ENCODE measurements at places on chromosomes 16 and 17.

DNA sequence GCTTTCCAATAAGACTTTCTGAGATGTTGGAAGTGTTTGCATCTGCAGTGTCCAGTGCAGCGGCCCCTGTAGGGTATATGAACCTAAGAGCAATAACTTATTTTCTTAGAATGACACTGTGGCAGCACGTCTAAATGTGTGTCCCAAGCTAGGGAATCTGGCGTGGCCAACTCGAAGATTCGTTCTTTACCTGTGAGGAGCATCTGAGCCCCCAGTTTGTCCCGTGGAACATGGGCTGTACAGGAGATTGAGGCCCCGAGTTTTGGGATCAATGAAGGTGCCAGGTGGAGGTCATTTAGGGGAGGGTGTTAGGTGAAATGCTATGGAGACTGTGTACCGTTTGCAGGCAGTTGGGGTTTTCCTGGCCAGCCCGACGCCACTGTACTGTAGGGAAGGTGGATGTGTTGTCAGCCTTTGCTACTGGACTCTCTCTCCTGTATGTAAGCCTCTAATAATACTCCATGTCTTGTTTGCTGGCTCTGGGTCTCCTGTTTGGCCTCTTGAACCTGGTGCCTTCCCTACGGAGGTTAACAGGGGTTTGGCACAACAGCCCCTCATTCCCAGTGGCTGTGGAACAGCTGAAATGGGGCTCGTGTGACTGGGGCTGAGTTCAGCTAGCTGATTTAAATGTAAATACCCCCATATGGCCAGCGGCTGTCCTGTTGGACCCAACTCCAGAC is 45.5 kb upstream of the SDK2 start:
- DNase-seq, result no peak

- no peak for DNase-seq
Observed at GRCh38 chr16:19288872-19289799, 3.6 kb downstream of the CLEC19A start.

GRCh38 chr17:82876149-82876548 is 36.3 kb upstream of the ZNF750 start:
- DNase-seq, result no peak

DNA sequence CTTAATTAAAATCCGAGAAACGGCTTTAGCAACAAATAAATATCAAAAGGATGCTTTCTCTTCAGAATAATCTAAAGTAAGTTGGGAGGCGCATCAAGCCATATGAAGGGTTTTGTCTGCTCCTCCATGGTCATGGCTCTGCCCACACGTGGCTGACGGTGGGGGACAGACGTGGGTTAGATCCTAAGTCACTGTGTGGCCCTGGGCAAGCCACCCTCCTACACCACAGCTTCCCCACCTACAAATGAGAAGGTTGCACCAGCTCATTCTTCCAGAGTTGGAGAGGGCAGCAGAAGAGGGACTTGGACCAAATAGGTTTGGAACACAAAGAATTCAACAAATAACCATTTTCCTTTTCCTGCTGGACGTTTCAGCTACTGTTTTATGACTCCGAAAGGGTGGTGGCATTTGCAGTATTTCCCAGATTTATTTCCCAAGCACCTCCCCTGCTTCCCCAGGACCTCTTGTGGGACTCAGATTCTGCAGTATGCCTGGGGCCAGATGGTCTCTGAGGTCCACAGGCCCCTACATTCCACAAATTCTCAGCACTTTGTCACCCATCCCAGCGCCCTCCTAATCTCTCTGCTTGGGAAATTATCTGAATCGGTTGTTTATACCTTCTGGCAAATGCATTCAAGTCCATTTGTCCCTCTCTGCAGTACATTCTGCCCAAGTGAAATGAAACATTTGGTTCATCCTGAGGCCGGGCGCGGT is 17.8 kb downstream of the LRRC75A start:
- DNase-seq, result no peak

- no peak for DNase-seq
Observed at GRCh38 chr16:50010212-50010611, 14.8 kb upstream of the CNEP1R1 start.

- DNase-seq, result no peak
Observed at GRCh38 chr17:9189870-9190269, 168.6 kb downstream of the NTN1 start.

GRCh38 chr17:78839762-78840529 is 668 bp downstream of the USP36 start:
- DNase-seq, result no peak

DNA sequence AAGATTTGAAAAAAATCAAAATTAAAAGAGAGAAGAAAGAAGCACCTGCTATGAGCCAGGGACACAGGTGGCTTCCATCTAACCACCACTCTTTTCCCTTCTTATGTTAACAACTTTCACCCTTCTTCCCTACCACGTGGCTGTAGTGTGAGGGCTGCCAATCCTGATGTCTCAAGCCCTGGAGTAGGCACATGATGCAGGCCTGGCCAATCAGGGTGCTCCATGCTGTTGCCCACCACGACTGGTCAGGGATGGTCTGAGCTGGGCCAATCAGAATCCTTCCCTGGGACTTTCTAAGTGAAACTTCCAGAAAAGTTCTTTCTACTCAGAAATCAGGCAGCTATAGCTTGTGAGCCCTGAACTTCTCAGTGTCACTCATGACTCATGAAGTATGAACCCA is 140.7 kb downstream of the SDK2 start:
- DNase-seq, result no peak

GRCh38 chr17:43449470-43450248 is 34.1 kb upstream of the DHX8 start:
- DNase-seq, result no peak

DNA sequence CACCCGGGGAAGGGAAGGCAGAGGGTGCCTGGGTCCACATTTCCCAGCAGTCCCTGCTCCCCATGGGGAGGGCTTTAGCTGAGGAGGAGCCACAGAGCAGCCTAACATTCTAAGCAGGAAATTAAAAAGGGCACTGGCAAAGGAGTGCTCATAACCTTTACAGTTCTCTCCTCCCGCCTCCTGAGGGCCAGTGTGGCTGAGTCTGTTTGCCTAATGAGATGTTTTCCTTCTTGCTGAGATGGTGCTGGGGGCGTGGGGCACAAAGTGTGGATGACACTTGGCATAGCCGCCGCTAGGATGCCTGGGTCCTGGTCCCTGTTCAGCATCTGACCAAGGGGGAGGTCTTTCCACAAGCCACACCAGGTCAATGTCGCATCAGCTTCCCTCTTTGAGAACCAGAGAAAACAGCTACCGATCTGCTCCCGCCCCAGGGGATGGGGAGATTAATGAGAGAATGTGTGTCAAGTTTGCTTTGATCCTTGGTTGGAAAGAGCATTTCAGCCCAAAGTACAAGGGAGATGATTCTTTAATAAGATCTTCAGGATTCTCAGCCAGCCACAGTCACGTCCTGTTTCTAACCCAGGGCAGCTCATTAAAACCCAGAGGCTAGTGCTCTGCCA is 5.8 kb downstream of the KIF18B start:
- DNase-seq, result no peak

- DNase-seq, result no peak
Observed at GRCh38 chr16:27403601-27403992, 1.6 kb downstream of the IL21R start.

DNA sequence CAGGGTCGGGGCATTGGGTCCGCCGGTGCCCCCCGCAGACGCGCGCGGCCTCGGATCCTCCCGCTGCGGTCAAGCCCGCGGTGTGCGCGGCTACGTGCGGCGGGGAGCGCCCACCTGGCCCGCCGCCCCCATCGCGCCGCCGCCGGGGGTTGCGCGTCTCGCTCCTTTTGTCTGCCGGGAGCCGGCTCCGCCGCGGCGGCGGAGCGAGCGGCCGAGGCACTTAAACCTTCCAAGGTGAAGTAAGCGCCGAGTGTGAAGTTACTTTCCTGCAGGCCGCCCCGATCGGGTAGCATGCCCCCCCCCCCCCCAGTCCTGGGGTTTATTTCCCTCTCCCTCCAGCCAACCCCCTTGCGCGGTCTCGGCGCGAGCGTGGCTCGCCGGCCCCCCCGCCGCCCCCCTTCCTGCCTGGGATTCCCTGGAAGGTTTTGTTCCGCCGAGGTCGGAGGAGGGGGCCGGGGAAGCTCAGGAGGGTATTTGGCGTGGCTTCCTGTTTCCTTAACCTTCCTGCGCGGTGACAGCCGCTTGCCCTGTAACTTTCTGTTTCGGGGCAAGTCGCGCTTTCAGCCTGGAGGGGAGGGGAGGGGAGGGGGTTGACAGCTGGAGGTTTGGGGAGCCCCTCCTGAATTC is 56.6 kb upstream of the GSE1 start:
- DNase-seq, result no peak

DNA sequence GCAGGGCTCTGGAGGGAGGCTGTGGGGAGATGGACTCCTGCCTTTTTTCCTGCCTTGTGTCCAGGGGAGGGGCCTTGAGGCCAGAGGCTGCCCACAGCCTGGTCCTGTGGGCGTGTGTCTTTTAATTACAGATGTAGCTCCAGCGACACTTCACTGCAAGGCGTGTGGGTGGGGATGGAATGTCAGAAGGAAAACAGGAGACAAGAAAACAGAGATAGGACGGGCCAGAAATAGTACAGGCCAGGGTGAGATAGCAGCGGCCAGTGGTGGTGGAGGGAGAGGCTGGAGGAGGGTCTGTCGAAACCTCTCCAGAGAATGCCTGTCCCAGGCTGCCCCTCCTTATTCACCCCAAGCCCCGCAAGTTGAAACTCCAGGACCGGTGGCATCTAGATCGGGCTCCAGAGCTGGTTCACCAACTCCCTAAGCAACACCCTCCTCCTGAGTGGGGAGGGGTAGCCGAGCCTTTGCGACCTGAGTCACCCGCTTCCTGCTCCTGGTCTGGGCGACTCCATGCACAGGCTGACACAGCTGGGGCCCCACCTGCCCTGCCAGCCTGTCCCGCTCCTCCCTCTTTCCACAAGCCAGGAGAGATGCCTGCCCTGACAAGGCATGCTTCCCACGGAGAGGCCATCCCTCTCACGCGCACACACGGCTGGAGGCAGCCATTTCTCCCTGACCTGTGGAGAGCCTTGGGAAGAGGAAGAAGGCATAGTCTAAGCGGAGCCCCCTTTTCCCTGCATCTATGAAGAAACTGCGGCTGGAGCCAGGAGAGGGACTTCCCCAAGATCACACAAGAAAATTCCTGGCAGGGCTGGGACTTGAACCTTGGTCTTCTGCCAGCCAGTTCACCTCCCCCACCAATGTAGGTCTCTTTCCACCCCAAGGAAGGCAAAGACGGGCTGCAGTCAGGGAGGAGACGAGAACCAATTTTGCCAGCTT is 6.6 kb upstream of the JUP start:
- no peak for DNase-seq

GRCh38 chr17:64418506-64419339 is 28.1 kb upstream of the PECAM1 start:
- DNase-seq, result no peak

- DNase-seq, result no peak
Observed at GRCh38 chr17:49414271-49414621, 436 bp downstream of the PHB1 start.

- DNase-seq, result no peak
Observed at GRCh38 chr17:71558901-71559300, 561.9 kb upstream of the SOX9 start.

- no peak for DNase-seq
Observed at GRCh38 chr17:16929757-16930520, 42.0 kb downstream of the TNFRSF13B start.

GRCh38 chr16:23225634-23226033 is 43.1 kb downstream of the SCNN1G start:
- no peak for DNase-seq

DNA sequence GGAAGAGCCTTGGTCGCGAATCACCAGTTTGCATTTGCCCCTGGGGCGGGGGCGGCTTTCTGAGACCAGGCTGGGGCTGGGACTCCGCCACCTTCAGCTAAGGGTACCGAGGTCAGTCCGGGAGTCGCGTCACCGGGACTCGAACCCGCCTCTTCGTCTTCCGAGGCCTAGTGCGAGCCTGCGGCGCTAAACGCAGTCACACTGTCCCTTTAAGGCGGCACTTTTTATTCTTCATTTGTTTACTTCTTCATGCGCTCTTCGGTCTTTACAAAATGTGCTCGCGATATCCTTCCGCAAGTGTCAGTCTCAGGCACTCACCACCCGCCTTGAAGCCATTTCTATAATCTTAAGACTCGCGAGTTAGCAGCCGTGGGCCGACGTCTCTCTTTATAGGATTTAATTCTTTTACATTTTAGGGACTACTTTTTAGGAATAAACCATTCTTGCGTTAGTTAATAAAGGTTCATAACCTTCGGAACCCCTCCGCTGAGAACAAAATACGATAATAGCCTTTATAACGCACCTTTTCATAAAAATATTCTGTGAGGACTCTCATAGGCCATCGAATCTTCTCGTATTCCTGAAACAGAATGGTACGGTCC is 593 bp upstream of the HEXIM1 start:
- peak; percentile 52 for DNase-seq

DNA sequence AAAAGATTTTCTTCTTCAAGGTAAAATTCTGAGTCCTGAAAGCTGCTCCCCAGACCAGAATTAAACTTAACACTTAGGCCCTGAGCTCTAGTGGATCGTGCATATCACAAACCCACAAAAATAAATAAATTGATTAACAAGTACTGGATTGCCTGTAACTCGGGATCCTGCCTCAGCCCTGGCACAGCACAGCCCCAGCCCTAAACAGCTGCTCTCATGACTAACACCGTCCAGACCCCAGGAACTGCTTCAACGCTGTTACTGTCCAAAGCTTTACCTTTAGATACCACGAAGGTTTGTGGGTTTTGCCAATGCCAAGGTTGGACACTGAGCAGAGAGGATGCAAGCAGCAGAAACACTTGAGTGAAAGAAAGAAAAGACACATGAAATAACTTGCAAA is 172.5 kb downstream of the COPRS start:
- DNase-seq, result no peak

GRCh38 chr17:62796291-62796690 is 11.8 kb downstream of the MARCHF10 start:
- no peak for DNase-seq

- no peak for DNase-seq
Observed at GRCh38 chr17:43914451-43914850, 7.1 kb upstream of the MPP2 start.

DNA sequence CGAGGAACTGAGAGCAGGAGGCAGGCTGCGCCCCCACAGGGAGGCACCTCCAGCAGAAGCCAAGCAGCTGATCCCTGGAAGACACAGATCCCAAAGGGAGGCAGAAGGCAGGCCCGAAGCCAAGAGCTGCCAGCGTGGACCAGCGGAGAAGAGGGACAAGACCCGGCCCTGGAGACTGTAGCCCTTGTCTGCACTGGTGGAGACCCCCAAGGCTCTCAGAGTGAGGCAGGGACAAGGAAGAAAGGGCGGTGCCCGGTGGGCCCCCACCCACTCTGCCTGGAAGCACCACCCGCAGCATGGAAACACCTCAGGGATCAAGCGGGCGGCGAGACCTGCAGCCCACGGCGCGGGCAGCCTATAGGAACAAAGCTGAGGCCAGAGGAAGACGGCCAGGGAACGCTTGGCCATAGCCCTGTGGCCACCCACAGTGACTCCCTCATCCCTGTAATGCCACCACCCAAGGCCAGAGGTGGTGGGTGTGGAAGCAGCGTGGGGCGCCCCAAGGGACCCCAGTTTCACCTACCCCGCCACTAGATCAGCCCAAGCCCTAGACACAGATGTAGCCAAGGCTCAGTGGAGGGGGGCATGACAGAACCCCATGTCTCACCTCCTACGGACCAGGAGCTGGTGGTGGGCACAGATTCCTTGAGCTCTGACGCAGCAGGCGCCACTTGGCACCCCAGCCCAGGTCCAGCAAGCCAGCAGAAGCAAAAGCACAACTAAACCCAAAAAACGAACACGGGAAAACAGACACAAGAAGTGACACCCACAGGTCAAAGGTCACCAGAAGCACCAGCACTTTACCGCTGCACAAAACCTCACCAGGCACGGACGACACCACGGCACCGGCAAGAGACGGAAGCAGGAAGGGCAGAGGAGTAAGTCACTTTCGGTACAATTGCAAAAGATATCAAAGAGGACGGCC is 2.9 kb upstream of the SIRT7 start:
- DNase-seq, result no peak

- peak; percentile 80 for DNase-seq
Observed at GRCh38 chr17:29617481-29618271, 5.0 kb downstream of the CORO6 start.
